ENCODE measurements at places on chromosomes 5 and 9.

DNA sequence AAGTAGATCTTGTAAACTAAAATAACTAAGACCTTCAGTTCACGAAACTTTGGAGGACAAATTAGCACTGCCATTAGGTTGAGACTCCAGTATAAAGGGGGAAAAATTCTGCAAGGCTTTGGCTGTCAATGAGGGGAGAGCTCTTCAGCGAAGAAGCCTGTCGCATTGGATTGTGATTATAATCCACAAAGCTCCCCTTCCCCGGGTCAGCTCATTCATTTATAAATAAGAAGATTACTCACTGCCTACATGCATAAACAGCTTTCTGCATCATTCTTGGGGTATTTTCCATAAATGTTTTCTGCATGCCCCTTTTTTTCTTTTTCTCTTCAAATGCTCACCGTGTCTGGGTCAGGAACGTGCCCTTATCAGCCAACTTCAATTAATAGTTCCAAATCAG lies 196.7 kb downstream of the EBF1 start:
- no peak for DNase-seq

- no peak for DNase-seq
Observed at GRCh38 chr9:38652044-38652443, 31.6 kb upstream of the ANKRD18A start.

GRCh38 chr5:178650214-178650613 lies 23.4 kb upstream of the CLK4 start:
- no peak for DNase-seq

GRCh38 chr9:122325124-122325523 lies 45.7 kb upstream of the PTGS1 start:
- DNase-seq: no peak

GRCh38 chr5:82719368-82719767 lies 357.8 kb downstream of the TMEM167A start:
- DNase-seq: no peak

DNA sequence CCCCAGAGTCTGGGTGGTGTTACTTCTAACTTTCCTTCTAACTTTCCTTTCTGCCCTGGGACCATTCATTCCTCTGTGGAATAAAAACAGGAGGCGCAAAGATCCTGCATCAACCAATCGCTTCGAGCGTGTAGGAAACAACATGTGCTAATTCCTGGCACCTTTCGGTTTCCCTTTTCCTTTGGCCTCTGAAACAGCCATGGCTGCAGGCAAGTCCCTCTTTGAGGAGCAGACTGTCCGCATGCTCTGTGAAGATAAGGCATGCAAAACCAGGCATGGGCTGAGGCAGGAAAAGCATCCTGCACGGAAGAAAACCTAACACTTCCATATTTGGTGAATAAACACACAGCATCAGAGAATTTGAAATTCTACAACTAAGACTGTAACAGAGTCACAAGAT lies 128.3 kb downstream of the HSD17B3 start:
- DNase-seq: no peak

Measured in iPS DF 19.7 (cell line).